ENCODE measurements at places on chromosomes 1 and 21. TPM values are rescaled to one million over a fixed set of nuclear protein-coding genes. Genes with fewer than 3 reads are reported as not detected.

OR2T35 gene
- not detected for total RNA-seq

PERM1 gene
- not detected for total RNA-seq

TEDDM1 gene
- not detected for total RNA-seq

PIP5K1A gene
- 26.7 TPM for total RNA-seq
